ENCODE measurements at places on chromosomes 3 and 15.

- no peak for DNase-seq
These were observed 1042.7 kb downstream of the PLOD2 start for GRCh38 chr3:145118303-145118702.

DNA sequence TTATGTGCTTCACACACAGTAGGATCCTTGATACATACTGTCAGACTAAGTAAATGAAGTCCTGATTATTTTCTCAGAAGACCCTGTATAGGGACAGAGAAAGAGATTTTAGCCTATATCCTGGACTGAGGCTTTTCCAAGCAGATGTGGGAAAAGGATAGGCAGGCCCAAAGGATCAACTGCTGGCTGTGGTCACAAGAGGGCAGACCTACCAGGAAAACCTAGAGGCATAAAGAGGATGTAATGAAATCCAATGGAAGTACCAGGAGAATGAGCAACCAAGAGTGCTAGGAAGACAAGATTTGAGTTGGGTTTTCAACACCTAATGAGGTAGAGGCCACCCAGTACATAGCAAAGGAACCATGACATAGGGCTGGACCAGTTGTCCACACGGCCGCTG is 23.1 kb downstream of the DCLK3 start:
- no peak for DNase-seq

DNA sequence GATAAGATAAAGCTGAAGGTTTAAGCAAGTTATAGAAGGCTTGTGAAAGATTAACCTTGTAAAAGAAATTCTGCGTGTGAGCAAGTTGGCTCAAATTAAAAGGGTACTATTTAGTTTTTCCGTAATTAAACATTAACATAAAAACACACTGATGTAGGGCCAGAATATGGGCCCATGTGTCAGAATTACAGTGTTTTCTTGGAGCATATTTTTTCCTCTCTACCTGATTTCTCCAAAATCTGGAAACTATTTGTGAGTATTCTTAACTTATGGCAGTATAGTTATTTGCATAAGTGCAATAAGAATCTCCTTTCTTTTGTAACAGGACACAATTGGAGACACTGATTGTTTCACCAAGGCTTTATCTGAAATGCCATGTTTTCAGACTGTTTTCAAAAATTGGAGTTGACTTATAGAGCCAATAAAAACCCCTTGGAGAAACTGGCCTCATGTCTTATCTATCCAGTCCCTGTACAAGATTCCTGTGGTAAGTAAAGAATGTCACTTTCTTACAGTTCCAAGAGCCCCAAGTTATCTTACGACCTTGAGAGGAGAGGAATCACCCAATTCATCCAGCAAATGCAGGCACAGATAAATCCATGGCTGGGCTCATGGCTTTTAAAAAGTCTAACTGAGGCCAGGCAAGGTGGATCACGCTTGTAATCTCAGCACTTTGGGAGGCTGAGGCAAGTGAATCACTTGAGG is 47.8 kb upstream of the P2RY1 start:
- DNase-seq = no peak

DNA sequence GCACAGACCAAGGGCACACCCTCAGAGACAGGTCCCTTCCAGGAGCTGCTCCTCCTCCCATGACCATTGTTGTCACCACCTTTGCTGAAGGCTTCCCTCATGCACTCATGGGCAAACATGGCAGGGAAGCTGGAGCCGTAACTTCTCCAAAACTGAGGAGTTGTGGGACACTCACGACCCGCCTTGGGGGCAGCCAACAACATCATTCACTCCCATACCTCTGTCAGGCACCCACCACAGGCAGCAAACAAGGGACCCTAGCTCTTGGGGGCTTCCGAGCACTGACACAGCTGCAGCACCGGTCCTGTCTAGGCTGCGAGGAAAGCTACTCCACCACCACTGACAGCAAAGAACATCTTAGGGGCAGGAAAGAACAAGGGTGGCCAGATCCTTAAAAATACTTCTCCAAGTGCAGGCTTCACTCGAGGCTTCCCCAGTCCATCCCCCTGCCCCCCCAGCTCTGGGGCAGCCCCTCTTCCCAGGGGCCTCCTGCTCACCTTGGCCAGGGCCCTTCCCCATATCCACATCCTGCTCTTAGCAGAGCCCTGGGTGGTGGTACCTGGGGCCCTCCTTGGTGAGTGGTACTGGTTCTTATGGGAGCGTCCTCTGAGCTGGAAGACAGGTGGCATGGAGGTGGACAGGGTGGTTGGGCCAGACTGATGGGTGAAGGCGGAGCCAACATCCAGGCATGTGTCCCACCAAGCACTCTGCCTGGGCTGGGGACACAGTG is 28.0 kb upstream of the DUSP7 start:
- no peak for DNase-seq

- DNase-seq = no peak
These were observed 128.1 kb downstream of the IL1RAP start for GRCh38 chr3:190642016-190642415.

DNA sequence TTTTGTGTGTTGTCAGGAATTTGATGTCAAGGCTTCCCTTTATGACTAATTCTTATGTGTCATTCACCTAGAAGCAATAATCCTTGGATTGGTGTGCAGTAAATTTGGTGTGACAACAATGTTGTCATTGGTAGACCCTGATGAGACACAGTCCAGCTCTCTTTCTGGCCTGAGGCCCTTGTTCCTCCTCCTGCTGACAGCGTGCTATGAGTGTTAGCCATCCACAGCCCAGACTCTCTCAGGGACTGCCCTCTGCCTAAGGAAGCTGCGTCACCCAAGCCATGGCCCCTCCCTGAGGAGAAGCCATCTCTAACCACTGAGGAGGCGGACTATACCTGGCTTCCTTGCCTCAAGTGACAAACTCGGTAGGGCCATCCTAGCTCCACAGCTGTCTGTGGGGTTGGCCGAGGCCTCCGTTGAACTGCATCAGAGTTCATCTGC is 13.3 kb upstream of the TM4SF1 start:
- DNase-seq = no peak

DNA sequence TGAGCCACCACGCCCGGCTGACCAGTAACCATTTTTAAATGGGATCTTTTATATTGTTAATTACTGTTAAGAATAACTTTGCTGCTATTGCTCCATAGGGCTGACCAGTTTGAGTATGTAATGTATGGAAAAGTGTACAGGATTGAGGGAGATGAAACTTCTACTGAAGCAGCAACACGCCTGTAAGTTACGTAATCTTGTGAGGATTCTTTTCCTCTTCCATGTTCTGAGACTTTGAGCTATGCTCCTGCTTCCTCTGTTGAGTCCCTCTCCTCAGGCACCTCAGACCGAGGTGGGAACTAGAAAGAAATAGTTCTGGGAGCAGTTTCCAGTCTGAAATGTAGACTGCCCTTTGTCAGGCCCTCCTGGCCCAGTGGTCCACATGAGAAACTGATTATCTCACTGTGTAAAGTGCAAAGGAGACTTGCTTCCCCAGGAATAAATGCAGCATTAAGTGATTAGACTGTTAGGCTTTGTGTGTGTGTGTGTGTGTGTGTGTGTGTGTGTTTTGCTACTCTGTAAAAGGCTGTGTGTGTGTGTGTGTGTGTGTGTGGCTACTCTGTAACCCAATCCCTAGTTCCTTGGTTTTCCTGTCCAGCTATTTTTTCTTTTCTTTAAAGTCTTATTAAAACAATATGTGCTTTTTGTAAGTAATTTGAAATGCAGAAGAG is 5.2 kb downstream of the POLR2H start:
- DNase-seq = no peak

GRCh38 chr3:178275793-178276192 is 260.4 kb upstream of the KCNMB2 start:
- no peak for DNase-seq

- peak; percentile 28 for DNase-seq
These were observed 35.4 kb downstream of the ACP3 start for GRCh38 chr3:132352556-132353143.

GRCh38 chr3:151402349-151402748 is 17.8 kb upstream of the P2RY12 start:
- DNase-seq = no peak

DNA sequence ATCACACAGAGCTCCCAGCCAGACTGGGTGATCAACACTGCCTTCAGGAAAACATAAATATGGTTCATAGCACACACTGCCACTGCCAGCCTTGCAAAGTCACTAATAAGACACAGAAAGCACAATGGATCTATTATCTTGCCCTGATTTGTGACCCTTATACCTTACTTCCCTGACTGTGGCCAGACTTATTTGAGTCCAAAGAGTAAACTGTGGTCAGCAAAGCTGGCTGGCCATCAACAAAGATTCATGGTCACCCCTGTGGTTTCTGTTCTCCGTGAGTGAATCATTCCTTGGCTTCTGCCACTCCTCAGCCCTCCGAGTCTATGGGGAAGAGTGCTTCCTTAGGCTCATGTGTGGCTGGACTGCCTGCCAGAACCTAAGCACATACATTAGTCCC is 437.7 kb downstream of the RAP2B start:
- peak; percentile 67 for DNase-seq
